CD4-positive, alpha-beta T cell treated with Interleukin-6 for 4 hours (primary cell): ENCODE measurements at places on chromosomes 12 and 14.

GRCh38 chr14:92039063-92039718 is 668 bp downstream of the TRIP11 start:
- no peak for DNase-seq

DNA sequence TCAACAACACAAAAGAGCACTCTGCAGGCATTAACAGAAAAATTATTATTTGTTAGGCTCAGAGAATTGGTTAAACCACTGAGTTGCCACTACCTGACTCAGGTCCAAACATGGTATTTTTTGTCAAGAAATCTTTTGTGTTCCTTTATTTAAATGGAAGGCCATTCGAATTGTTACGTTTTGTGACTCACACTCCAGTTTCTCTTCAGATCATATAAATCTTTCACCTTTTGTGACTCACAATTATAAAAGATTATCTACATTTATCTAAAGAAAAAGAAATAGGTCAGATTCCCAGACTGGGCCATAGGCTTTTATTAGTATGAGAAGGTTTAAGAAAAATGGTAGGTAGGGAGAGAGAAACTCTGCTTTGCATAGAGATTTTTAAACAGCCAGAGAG is 669.8 kb downstream of the GALC start:
- DNase-seq, result no peak

- no peak for DNase-seq
Observed at GRCh38 chr14:31425905-31426304, 5.6 kb upstream of the HEATR5A start.

DNA sequence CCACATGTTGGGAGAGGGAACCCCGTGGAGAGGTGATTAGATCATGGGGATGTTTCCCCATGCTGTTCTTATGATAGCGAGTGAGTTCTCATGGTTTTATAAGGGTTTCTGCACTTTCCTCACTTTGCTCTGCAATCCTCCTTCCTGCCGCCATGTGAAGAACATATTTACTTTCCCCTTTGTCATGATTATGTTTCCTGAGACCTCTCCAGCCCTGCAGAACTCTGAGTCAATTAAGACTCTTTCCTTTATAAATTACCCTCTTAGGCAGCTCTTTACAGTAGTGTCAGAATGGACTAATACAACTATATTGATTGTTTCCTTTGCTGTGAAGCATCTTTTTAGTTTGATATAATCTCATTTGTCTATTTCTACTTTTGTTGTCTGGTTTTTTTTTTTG is 13.1 kb upstream of the RASSF9 start:
- no peak for DNase-seq

DNA sequence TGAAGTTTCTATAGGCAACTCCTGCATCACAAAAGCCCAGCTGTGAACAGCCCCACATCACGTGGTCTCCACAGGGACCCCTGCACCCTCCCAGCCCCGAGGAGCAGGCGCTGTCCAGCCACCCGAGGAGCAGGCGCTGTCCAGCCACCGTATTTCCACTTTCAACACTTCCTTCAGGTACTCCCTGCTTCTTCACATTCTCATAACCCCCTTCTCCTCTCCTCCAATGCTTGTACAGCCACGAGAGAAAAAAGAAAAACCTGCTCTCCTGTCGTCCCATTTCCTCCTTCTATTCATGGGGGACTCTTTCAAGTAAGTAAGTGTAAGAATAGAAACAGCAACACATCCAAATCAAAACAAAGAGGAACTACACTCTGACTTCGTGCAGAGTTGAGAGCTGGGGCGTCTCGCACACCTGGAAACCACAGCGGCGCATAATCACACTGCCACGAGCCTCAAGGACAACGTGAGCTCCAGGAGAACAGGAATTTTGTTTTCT is 11.9 kb downstream of the CDC42BPB start:
- DNase-seq, result no peak

- DNase-seq, result no peak
Observed at GRCh38 chr12:124631681-124632256, 64.4 kb upstream of the NCOR2 start.

DNA sequence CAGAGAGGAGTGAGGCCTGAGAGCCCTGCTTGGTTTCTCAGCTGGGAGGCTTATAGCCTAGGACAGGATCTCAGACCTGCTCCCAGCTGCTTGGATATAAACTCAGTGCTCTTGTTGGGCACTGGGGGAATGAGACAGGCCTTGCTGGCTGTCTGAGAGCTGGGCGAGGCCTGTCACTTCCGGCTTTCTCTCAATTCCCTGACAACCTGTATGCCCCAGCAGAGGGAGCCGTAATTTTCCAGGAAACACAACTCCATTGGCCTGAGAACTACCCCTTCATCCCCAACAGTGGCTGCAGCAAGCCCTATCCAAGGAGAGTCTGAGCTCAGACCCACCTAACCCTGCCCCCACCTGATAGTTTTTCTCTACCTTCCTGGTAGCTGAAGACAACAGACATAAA is 258.3 kb upstream of the STXBP6 start:
- DNase-seq, result no peak

- DNase-seq, result no peak
Observed at GRCh38 chr14:28773176-28773575, 6.6 kb downstream of the FOXG1 start.

GRCh38 chr12:92593734-92594402 is 108.9 kb upstream of the PLEKHG7 start:
- peak; percentile 83 for DNase-seq

DNA sequence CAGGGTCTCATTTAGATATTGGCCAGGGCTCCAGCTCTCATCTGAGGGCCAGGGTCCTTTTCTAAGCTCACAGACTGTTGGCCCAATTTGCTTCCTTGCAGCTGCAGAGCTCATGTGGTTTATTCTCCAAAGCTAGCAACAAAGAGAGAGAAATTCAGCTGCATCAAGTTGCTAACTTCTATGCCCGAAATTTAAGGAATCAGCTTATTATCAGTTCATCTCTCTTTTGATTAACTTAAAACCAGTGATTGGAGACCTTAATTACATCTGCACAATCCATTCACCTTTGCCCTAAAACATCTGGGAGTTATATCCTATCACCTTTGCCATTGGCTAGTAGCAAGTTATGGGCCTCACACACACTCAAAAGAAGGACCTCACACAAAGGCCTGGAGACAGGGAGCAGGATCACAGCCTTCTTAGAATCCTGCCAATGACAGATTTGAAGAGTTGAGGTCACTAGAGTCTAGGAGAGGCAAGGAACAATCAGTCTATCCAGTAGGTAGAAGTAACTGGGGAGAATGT is 258.8 kb upstream of the GARIN6 start:
- DNase-seq, result no peak

DNA sequence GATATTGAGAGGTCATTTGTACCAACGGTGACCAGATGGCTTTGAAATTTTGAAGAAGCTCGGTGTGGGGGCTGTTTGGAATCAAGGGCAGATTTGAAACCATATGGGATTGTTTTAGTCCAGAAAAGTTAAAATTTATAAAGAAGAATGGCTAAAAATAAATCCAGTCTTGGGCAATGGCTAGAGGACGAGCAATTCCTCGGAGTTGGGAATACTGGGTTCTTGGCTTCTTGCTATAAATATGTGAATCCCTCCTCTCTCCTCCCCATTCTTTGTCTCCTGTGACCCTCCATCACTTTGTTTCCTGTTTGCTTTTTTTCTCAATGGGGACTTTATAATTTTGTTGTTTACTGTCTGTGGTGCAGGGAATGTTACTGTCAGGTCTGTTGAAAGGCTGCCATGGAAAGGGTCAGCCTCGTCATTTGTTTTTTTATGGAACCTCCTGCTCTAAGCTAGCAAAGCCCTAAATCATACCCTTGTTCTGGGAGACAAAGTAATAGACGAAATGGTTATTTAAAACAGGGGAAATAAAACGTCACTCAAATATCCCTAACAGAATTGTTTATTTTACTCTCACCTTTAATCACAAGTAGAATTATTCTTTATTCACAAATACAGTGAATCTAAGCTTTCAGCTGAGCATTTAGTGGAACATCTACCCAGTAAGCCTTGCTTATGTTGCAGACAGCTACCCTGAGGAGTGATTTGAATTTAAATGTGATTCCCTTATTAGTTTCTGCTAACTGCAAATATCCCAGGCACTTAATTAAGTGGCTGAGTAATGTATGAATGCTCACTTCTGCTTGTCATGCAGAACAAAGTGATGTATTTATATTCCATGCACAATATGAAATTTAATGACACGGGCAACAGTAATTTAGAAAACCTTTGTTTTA is 273.1 kb upstream of the NOVA1 start:
- DNase-seq, result no peak

DNA sequence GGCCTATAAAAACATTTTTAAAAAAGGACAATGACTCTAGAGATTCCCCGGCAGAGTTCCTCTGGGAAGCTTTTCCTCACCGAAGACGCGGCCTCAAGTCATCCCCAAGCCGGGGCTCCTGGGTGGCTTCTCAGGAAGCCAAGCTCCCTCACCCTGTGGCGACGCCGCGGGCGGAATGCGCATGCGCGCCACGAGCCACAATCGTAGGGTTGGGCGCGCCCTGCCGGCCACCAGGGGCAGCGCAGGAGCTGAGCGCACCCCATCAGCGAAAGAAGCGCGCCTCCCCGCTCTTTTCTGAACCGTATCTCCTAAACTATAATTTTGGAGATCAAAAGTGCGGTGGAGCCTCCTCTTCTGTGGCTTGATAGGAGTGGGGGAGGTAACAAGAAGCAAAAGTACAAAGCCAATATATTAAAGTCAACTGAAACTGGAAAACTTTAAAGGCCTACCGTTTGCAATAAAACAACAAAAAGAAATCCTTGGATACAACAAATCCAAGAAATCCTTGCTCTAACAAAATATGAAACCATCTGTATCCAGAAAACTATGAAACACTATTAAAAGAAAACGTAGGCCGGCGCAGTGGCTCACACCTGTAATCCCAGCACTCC is 17.4 kb upstream of the CHFR start:
- peak; percentile 95 for DNase-seq

DNA sequence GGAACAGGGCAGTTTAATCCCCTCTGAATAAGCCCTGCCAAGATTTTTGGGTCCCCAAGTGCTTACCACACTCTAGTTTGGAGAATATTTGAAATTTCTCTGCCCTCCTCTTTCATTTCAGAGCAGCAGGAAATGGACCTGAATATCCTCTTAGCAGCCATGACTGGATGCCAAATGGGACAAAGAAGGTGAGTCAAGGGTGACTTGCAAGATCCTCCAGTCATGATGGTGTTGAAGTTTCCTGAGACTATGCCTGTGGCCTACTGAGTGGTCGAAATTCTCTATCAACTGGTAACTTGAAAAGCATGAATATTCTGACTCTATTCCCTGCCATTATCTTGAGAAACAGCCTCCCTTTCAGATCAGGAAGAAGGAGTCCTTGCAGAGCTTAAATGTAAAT is 1674.7 kb upstream of the SEL1L start:
- no peak for DNase-seq

GRCh38 chr12:115208098-115208497 is 524.1 kb upstream of the TBX3 start:
- DNase-seq, result no peak

DNA sequence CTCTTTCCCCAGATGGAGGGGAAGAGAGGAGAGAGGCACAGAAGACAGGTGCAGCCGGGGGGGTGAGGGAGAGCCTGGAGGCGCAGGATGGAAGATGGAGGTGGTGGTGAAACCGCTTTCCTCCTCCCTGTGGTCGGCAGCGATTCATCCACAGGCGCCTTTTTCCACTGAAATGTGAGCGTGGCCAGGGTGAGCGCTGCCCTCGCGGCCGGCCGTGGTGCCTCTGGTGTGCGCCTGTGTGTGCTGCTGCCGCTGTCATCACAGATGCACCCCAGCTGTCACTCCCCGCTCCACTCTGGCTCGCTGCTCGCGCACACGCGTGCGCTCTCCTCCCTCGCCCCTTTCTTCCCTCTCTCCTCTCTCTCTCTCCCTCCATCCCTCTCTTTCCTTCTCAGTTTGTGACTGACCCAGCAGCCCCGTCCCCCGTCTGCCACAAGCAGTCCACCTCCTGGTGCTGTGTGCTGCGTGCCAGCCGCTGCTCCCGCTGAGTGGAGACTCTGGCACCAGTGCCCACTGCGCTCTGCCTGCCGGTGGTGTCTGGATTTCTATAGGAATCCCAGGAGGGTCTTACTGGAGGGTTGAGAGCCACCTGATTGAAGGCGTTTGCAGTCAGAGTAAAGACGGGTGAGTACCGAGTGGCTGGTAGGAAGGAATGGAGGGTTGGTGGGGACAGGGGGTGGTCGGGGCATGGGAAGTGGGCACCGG is at the start of gene LRTM2:
Gene LRTM2, plus strand, starts transcription at position 375 of the 705 bp plus-strand sequence. CDS start 7,584 bp downstream, outside the sequence.
- no peak for DNase-seq

DNA sequence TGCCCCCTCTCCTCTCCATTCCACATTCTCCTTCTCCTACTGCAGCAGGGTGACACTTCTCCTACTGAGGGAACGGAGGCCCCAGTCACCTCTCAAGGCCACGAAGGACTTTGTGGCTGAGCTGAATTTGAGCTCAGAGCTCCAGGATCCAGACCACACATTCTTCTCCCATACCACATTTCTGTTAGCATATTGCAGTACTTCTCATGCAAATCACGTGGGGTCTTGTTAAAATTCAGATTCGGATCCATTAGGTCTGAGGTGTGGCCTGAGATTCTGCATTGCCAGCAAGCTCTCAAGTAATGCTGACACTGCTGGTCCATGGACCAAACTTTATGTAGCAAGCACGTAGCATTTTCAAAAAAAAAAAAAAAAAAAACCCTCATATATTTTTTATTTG is 9.6 kb upstream of the IFI27L2 start:
- no peak for DNase-seq

- no peak for DNase-seq
Observed at GRCh38 chr14:85224241-85224640, 305.7 kb upstream of the FLRT2 start.

DNA sequence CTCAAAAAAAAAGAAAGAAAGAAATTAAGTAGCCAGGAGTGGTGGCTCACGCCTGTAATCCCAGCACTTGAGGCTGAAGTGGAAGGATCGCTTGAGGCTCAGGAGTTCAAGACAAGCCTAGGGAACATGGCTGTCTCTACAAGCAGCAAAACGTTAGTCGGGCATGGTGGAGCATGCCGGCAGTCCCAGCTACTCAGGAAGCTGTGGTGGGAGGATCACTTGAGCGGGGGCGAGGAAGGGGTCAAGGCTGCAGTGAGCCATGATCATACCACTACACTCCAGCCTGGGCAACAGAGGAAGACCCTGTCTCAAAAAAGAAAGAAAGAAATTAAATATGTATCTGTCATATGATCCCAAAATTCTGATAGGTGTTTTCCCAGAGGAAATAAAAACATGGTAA is 5.3 kb downstream of the RAD52 start:
- DNase-seq, result peak; percentile 6

GRCh38 chr12:76470028-76470939 is 89.3 kb downstream of the OSBPL8 start:
- DNase-seq, result peak; percentile 9

DNA sequence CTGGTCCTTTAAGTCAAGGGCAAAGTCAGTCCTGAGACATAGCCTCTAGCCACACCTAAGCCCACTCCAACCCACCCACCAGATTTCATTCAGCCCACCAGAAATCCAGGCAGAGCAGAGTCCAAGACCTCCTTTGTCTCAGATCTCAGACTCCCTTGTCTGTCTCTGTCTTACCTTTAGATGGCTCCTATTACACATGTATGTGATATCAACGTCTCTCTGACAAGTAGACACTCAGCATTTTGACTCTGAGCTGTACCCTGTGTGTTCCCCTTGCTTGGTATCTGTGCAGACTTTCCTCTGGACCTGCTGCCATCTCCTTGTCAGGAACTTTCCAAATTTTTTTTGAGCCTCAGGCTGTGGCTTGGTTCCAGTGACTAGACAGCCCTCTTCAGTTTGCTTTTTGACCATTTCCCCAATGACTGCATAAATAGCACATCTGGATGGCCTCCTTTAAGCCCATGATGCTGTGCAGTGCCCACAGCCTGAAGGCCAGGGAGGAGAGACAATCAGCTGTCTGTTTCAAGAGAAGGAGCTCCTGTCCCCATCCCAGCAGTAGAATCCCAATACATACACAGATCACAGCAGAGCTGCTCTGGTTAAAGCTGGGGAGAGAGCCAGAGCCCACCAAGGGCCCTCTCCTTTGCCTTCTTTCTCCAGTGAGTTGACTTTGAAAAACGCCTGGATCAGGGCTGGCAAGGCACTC is 7.0 kb downstream of the POU6F1 start:
- DNase-seq, result no peak
